ENCODE measurements at places on chromosomes 11 and 22. TPM values are rescaled to one million over a fixed set of nuclear protein-coding genes. Genes with fewer than 3 reads are reported as not detected.

The B3GAT3 gene
- total RNA-seq: 70.9 TPM

The ALDH3B1 gene
- not detected for total RNA-seq

The PNPLA3 gene
- total RNA-seq: 0.15 TPM

The USP2 gene
- total RNA-seq: 0.89 TPM

The SLC22A9 gene
- total RNA-seq: not detected

The DDTL gene
- 2.9 TPM for total RNA-seq

The BUD13 gene
- 30.5 TPM for total RNA-seq
